Sigmoid colon (tissue), 7 donors: ENCODE measurements at places on chromosomes 12 and 14.

DNA sequence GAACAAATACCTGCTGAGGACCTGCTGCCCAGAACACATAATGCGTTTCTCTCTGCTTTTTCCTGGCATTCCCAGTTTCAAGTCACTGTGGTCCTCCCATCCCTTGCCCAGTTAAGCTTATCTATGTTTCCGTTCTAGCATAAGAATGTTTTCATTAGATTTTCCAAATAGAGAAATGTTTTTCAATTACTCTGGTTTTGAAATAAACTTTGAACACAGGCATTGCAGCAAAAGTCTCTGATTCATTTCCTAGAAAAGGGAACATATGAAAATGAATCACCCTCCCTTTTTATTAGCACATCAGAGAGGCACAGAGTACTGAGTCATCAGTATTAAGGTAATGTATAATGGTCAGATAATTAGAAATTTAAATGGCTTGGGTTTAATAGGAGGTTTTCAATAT lies 201.1 kb upstream of the TMEM260 start:
- no peaks in the 10 kb centered on the region for H3K27me3 ChIP-seq
- H3K4me3 ChIP-seq = no peak overlapping the region
- H3K27ac ChIP-seq = peak overlapping the region; percentile 28
- no peak for DNase-seq

DNA sequence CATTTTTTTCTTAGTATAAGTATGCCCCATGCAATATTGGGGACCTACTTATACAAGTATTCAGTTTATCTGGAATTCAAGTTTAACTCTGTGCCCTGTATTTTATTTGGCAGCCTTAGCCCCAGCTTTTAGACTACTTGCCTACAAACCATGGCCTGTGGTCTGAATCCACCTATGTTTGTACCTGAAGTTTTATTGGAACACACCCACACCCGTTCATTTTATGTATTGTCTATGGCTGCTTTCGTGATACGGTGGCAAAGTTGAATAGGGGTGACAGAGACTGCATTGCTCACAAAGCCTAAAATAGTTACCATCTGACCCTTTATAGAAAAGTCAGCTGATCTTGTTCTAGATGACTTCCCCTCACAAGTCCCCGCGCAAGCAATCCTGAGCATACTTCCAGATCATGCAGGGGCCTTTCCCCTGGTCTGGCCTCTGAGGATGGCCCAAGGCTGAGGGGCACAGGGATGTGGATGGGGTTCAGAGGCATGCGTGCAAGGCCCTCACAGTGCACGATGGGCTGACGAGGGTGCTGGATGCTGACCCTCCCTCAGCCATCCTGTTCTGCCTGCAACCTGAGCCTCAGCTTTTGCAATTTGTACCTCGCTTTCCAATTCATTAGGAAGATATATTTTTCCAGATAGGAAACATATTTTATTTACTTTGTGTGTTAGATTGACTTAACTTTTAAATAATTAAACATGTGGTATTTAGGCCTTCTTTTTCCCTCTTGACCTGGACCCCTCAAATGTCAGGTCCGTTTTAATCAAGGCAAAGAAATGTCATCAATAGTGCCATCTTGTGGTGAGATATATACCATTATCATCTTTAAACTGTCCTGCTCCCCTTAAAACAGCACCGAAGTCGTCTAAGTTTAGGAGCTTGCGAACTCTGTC lies 527.3 kb upstream of the CCDC196 start:
- H3K27me3 ChIP-seq = no peaks in the 10 kb centered on the region
- H3K27ac ChIP-seq = no peak overlapping the region
- H3K4me1 ChIP-seq = no peaks in the 10 kb centered on the region
- no peaks in the 10 kb centered on the region for H3K36me3 ChIP-seq
- DNase-seq = no peak

DNA sequence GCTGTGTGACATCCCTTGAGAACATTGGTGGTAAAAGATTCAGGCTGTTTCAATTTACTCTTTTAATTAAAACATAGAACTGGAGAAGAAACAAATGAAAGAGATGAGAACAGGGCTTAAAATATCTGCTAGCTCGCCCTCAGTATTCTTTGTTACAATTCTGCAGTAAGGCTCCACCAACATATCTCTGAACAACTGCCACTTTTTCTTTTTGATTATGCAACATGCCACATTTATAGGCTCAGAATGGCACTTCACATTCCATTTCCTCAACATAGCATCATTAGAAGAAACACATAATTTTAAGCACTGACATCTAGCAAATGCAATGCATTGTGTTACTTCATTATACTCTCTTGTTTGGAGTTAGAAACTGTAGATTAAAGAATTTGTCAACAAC lies 1315.2 kb downstream of the LRFN5 start:
- H3K4me1 ChIP-seq = no peaks in the 10 kb centered on the region
- H3K4me3 ChIP-seq = no peak overlapping the region
- no peak overlapping the region for H3K27ac ChIP-seq
- no peak for DNase-seq
- H3K36me3 ChIP-seq = no peaks in the 10 kb centered on the region
- H3K27me3 ChIP-seq = no peaks in the 10 kb centered on the region

GRCh38 chr12:98574110-98574509 lies 19.4 kb upstream of the SLC25A3 start:
- no peaks in the 10 kb centered on the region for H3K4me1 ChIP-seq
- H3K4me3 ChIP-seq = no peak overlapping the region
- H3K36me3 ChIP-seq = no peaks in the 10 kb centered on the region
- no peak overlapping the region for H3K27ac ChIP-seq
- DNase-seq = no peak

DNA sequence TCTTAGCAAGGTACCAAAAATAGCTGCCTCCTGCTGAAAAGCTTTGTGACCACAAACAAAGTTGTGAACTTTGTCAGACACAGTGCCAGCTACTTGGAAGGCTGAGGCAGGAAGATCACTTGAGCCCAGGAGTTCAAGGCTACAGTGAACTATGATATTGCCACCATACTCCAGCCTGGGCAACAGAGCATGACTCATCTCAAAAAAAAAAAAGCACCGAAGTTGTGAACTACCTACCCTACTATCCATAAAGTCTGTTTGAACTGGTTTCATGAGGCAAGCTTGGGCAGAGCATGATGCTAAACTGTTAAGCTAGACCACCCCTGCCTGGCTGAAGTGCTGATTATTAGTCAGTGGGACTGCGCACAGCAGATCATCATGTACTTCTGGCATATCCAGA lies 75.5 kb downstream of the RAD52 start:
- H3K27ac ChIP-seq = no peak overlapping the region
- H3K36me3 ChIP-seq = no peaks in the 10 kb centered on the region
- no peaks in the 10 kb centered on the region for H3K27me3 ChIP-seq
- no peak overlapping the region for H3K4me3 ChIP-seq
- no peak for DNase-seq
